ENCODE measurements at places on chromosomes 3 and 15.

- no peak for DNase-seq
Observed at GRCh38 chr3:148757238-148758215, 59.8 kb downstream of the AGTR1 start.

- no peak for DNase-seq
Observed at GRCh38 chr3:150662410-150663200, 41.1 kb downstream of the ERICH6 start.

GRCh38 chr15:68414591-68414990 lies 17.4 kb downstream of the ITGA11 start:
- DNase-seq: no peak

DNA sequence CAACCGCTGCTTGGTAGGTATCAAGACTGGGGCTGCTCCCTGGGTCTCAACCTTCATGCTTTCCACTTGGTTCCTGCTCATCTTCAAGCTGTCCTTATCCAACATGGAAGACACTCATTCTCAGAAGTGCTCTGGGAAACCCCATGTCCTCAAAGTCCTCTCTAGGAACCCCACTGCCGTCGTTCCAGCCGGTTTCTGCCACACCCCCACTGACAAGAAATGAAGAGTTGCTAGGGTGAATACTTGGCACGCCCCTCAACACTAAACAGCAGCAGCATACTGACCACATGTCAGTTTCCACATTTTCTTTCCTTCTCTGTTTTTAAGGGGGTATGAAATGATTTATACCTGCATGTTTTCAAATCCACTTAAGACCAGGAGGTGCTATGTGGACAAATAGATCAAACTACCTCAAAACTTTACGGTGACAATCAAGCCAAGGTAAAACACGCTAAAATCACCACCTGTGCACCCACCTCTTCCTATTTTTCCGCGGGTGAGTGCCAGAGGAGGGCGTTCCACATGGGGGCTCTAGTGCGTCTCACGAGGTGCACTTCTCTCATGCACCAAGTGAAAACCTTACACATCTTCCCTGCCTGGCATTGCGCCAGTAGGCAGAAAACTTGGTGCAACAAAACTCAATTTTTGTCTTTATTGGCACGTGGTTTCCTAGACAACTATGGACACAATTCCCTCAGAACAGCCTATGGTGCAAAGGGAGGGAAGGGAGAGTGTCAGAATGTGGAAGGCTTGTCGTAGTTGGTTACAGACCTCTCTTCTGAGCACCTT lies 125.1 kb downstream of the TJP1 start:
- no peak for DNase-seq

- no peak for DNase-seq
Observed at GRCh38 chr15:84881520-84881830, 3.0 kb upstream of the SLC28A1 start.

DNA sequence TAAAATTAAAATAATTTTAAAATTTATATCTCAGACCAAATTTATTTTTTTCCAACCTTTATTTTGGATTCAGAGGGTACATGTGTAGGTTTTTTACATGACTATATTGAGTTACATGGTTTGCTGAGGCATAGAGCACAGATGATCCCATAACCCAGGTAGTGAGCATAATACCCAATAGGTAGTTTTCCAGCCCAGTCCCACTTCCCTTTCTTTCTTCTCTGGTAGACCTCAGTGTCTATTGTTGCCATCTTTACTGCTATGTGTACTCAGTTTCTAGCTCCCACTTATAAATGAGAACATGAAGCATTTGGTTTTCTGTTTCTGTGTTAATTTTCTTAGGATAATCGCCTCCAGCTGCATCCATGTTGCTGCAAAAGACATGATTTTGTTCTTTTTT lies 338.1 kb downstream of the EFHB start:
- no peak for DNase-seq

- DNase-seq: no peak
Observed at GRCh38 chr3:184275961-184276910, at the start of gene ECE2. ECE2 (plus strand) TSS chr3:184276022; CDS start chr3:184276154, 132 bp downstream.

DNA sequence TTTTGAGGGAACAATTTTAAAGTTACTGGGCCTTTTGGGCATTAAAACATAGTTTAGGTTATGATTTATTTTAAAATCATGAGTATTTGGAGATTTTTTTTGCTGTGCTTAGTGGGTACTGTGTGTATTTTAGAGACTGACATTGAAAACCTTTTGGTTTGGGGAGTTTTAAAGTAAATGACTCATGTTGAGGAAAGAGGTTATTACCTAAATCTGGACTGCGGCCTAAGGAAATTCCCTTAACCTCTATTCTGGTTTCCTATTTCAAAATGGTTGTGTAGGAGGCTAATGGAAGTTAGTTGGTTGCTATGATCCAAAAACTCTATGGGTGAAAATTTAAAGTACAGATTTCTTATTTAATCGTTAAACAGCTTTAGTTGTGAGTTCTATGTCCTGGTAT lies 57.3 kb upstream of the DPH6 start:
- no peak for DNase-seq

GRCh38 chr3:156516284-156516683 lies 38.6 kb downstream of the SSR3 start:
- DNase-seq: no peak

GRCh38 chr15:29244123-29244522 lies 25.5 kb downstream of the NSMCE3 start:
- DNase-seq: no peak

DNA sequence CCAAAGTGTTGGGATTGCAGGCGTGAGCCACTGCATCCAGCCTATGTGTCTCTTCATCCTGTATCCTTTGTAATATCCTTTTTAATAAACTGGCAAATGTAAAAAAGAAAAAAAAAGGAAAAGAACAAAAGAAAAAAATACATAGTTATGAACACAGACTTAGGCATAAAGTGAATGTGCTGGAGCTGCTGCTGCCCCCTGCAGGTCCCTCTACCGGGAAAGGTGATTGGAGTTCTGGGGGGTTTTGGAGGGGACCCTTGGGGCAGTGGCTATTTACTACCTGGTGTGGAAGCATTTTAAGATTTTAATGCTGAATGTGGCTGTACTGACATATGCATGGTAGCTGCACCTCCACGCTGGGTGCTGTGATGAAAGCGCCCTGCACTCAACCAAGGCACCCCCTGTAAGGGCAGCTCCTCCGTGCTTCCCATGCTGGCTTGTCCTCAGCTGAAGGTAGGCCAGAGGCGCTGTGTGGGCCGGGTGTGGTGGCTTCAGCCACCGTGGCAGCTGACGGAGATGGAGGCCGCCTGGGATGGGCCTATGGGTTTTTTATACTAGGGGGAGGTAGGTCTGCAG lies 49.9 kb downstream of the RPLP1 start:
- DNase-seq: no peak

- DNase-seq: no peak
Observed at GRCh38 chr3:72009851-72010443, 225.0 kb upstream of the PROK2 start.

DNA sequence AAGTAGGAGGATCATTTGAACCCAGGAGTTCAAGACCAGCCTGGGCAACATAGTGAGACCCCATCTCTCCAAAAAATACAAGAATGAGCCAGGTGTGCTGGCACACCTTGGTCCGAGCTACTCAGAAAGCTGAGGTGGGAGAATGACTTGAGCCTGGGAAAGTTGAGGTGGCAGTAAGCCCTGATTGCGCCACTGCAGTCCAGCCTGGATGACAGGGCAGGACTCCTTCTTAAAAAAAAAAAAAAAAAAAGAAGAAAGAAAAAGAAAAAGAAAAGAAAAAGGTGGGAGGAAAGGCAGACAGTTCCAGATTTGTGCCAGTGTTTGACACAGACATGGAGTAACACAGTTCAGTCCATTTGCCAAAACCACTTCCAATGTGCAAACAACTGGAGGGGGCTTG lies 75.7 kb downstream of the ATP10A start:
- no peak for DNase-seq
